Osteoblast (primary cell): ENCODE measurements at places on chromosomes 4 and X.
A peak's percentile ranks its signal among the peaks of the same experiment; 100 is the strongest.

DNA sequence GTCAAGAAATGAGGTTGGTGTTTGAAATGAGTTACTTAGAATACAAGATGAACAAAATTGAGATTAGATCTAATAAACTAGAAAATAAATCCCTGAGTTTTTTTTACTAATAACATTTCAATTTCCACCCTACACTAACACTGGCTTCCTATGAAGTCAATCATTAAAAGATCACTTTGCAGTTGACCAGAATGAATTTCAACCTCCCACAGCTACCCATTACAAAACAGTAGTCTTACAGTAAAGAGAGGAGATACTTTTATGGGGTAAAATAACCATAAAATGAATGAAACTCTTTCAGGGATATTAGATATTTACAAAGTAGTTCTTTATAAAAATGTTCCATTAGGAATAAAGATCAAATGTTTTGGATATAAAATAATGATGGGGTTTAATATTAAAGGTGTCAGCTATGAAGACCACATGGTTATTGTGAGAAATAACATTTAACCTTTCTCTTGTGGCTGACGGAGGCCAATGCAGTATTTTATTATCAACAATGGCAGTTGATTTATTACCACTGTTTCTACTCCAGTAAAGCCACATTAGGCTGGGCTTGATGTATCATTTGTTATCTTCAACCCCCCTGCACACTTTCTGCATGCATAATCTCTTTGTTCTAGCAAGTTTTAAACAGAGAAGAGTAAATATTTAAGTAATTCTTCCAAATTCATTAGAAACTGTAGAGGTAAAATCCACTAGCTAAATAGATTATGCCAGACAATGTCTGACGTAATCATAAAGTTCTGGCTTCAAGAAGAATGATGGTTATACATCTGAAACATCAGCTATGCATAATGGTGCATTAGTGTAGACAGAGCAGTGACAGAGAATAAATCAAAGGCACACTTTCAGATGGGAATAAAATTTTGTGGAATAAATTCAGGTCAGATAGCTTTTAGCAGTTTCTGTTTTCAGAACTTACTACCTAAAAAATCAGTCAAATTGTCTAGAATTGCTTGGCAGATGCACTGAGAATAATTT, 516.6 kb downstream of the PCDH18 start:
- DNase-seq, result no peak

DNA sequence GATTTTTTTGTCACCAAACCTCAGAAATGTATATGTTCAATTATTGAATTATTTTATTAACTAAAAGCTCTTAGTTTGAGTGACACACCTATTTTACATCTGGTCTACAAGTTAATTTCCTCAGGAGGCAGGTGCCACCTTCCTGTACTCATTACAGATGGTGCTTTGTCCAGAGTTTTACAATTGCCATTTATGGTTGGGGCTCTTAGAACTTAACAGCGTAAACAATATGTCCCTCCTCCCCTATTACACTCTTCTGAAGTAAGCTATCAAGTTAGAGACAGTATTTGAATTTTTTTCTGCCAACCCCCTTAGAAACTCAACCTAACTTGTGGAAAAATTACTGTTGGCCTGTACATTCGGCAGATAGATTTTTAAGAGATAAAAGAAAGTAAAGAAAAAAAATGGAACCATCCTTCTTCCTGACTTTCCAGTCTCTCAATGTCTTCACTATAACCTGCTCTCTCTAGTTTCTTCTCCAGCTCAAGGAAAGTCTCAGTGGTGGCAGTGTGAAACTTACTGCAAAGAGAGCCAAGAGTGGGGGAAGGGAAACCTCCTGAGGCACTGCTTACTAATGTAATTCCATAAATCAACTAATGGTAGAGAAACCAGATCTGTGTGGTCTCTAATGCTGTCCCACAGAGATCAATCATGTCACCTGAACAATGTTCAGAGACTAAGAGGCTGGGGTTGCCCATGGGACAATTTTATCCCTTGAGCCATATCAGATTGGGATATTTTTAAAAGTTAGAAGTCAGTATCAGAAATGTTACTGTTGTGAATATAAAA, 7.8 kb downstream of the CXXC4 start:
- no peak for DNase-seq

DNA sequence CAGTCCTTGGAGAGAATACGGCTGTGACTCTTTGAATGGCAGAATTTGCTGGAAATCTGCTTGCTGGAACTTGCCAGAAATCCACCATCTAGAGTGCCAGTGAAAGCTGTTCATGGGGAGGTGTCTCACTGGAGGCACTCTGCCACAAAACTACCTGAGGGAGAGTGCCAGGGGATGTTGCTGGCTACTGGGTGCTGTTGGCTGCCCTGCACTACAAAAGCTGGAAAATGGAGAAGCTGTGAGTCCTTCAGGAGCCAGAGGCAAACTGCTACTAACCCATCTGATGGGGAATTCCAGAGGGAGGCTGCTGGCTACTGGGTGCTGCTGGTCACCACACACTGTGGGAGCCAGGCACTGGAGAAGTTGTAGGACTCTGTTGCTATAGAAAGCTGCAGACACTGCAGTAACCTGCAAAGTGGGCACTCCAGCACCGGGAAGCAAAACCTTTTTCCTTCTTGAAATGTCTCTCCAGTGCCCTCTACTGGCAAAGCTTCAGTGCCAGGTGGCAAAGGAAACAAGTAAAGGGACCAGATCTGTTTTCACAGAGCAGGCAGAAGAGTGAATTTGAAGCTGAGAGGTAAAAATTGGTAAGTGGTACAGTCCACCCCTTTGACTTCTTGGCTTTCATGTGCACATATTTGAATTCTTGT, 47.8 kb upstream of the HSD17B10 start:
- peak; percentile 78 for DNase-seq

- peak; percentile 19 for DNase-seq
Observed at GRCh38 chr4:47669946-47670345, 167.9 kb downstream of the CORIN start.

- DNase-seq, result no peak
Observed at GRCh38 chr4:184819786-184820185, 6.0 kb downstream of the ACSL1 start.

- peak; percentile 34 for DNase-seq
Observed at GRCh38 chr4:72505314-72505744, 63.7 kb downstream of the ADAMTS3 start.

DNA sequence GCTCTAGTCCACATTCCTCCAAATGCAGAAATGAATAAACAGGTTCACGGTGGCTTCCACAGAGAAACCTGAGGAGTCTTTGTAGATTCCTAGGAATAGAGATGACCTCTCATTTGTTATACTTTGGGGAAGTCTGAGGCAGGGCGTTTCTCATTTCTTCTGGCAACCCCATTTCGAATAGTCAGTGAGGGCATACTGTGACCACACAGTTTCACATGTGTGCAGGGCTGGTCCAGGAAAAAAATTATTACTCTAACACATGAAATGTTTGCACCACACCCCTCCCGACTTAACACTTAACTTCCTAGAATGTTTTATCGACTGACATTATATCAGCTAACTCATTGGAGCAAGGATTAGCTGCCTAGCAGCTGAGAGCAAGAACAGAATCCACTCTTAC, 12.0 kb downstream of the FRMD7 start:
- DNase-seq, result no peak

DNA sequence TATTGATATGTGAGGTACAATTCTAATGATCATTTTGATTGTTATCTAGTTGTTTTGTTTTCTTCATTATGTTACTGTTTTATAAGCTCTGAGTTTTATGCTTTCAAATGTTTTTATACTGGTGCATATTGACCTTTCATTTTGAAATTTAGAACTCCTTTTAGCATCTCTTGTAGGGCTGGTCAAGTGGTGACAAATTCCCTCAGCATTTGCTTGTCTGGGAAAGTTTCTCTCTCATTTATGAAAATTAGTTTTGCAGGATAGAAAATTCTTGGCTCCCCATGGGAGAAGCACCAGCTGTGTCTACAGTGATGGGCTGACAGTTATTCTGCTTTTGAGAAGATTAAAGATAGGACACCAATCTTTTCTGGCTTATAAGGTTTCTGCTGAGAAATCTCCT, 105.3 kb upstream of the SPRY1 start:
- DNase-seq, result no peak

- no peak for DNase-seq
Observed at GRCh38 chr4:153257151-153257620, 52.9 kb downstream of the TRIM2 start.

DNA sequence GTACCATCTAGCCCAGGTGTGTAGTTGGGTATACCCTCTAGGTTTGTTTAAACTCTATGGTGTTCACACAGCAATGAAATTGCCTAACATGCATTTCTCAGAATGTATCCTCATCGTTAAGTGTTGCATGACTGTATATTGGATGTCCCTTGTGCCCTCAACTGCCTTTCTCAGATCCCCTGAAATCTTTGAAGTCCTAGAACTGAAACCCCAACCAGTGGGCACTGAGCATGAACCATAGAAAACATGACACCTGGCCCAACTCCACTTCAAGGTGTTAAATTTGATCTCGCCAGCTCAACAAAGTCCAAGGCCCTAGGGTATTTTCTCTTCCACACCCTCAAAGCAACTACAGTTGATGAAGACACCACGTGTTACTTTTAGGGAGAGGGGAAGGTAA, 35.6 kb downstream of the GPR143 start:
- no peak for DNase-seq

GRCh38 chr4:100497791-100498190, 20.0 kb downstream of the EMCN start:
- DNase-seq, result peak; percentile 78

GRCh38 chr4:108047199-108047598, 57.5 kb downstream of the HADH start:
- no peak for DNase-seq

DNA sequence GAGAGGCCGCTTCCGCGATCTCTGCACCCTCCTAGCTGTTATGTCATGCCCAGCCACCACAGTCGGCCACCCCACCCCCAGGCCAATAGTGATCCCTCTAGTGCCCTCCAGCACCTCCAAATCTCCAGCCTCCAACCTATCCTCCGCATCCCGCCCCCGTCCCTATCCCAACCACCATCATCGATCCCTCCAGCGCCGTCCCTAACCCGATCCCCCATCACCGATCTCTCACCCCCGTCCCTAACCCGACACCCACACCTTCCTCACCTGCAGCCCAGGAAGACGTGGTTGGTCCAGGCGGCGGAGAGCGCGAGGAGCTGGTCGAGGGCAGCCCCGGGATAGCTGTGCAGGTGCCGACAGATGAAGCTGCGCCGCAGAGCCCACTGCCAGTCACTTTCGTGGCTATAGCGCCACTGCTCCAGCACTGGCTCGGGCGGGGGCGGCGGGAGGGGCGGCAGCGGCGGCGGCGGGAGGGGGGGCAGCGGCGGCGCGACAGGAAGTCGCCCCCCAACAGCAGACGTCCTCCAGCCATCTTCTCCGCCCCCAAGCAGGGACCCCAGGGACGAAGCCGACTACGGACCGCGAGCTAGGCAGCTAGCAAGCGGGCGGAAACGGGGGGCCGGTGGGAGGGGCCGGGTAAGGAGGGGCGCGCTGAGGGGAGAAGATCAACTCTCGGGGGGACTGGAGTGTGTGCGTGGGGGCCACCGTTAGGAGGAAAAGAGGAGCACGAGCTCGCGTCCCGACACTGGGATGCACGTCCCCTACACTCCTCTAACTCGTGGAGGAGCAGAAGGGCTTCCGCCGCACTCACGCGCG, 552 bp downstream of the NKRF start:
- peak; percentile 74 for DNase-seq

DNA sequence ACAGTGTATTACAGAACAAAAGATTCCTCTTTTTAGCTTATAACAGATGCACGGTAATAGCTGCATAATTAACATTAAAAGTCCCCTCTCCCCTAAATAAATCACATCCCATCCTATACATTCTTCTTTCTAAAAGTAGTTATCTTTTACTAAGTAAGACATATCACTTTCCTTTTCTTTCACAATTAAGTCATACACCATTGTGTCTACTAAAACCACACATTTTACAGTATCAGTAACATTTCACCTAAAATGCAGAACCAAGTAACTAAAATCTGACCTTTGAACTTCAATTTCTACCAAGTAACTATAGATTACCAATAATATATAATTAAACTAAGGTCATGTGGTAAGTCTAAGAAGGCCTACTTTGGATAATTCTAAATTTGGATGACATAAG, 14.2 kb downstream of the DHX15 start:
- no peak for DNase-seq

DNA sequence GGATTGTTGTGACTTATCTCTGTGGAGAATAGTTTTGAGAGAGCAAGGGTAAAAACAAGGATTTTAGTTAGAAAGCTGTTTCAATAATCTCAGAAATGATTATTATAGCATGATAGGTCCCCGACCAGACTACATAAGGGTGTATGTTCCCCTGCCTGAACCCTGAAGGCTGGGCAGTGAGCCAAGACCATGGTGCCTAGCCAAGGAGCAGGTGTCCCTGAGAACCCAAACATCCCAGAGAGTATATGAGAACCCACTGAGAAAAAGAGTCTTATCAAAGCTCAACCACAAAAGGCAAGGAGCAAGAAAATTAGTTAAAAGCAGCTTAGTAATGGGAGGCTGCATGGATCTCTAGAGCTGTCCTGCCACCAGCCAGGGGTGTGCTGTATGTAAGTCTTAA, 94.9 kb upstream of the UNC5C start:
- no peak for DNase-seq

DNA sequence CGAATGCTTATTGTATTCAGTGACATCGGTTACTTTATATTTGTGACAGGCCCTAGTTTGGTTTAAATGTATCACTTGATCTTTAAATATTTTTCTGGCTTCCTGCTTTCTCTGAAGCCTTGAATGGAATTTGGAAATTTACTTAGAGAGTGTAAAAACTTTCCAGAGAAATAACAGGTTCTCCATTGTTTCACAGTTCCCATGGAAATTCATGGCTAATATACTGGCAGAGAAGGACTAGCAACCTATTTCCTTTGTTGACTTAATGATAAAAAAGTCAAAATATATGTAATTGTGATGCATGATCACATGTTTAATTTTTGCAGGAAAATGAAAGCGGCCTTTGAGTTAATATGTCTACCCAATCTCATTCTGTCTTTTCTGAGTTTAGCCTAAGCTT, 13.2 kb downstream of the NEIL3 start:
- peak; percentile 18 for DNase-seq
